Activated T-cell treated with anti-CD3 and anti-CD28 coated beads for 1 hour (primary cell): ENCODE measurements at places on chromosomes 13 and 19.

DNA sequence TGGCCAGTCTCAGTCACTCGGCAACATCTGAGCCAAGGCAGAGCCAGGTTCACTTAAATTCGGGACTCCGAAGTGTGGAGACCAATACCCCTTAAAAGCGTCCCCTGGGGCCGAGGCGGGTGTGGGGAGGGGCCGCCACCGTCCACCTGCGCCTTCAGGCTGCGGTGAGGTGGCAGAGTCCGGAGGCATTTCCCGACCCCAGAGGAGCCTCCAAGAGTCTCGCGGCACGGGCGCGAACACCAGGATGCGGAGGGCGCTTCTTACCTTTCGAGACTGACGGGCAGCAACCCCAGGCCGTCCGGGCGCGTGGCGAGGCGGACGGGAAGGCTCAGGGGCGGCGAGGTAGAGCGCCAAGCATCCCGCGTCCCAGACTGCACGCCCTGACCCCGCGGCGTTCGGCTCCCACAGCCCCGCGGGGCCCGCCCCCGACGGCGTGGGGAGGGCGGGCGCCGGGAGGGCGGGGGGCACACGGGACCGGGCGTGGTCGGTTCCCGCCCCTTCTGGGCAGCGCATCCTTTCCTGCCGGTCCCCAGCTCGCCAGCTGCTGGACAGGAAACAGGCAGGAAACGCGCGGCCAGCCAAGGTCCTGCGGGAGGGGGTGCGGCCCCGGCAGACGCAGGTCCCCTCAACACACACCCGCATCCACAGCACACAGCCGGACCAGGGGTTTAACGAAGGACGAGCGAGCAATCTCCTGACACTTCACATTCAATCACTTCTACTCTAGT, at the start of gene THSD1:
THSD1 (minus strand) TSS at position 406 of the 728 bp plus-strand sequence. CDS start 3,572 bp downstream, outside the sequence.
- DNase-seq: no peak

- DNase-seq: no peak
These were observed 22.7 kb downstream of the HPN start for GRCh38 chr19:35063940-35064818.

DNA sequence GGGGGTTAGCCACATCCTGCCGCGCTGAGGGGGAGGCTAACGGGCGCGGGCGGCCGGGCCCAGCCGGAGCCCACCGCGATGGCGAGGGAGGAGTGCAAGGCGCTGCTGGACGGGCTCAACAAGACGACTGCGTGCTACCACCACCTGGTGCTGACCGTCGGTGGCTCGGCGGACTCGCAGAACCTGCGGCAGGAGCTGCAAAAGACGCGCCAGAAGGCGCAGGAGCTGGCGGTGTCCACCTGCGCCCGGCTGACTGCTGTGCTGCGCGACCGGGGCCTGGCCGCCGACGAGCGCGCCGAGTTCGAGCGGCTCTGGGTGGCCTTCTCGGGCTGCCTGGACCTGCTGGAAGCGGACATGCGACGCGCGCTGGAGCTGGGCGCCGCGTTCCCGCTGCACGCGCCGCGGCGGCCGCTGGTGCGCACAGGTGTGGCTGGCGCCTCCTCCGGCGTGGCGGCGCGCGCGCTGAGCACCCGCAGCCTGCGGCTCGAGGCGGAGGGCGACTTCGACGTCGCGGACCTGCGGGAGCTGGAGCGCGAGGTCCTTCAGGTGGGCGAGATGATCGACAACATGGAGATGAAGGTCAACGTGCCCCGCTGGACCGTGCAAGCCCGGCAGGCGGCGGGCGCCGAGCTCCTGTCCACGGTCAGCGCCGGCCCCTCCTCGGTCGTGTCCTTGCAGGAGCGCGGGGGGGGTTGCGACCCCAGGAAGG, 692 bp downstream of the RGS9BP start:
- DNase-seq: no peak

DNA sequence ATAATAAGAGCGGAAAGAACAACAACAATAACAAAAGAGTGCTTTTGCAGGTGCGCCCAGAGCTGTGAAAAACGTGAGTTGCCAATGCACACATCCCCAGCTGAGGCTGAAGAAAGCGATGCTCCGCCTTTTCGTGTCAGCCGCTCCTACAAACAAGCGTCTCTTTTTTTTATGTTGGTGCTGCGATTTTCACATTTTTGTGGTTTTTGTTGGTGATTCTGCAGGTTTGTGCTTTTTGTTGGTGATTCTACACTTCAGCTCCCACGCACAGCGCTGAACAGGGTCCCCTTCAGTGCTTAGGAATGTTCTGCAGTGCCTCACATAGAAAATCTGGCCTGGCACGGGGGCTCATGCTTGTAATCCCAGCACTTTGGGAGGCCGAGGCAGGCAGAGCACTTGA, 7.3 kb upstream of the SBK3 start:
- DNase-seq: no peak

DNA sequence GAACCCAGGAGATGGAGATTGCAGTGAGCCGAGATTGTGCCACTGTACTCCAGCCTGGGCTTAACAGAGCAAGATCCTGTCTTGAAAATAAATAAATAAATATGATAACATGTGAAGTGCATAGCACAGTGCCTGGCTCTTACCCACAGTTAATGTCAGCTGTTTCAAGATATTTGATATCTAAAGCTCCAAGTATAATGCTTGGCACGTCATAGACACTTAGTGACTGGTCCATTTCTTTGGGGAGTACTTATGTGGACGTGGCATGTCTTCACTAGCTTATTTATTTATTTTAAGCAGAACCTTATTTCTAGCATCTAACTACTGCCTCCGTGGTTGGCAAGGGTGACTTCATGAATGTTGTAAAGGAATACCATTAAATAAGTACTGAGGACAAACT, 18.8 kb downstream of the GARRE1 start:
- DNase-seq: no peak

DNA sequence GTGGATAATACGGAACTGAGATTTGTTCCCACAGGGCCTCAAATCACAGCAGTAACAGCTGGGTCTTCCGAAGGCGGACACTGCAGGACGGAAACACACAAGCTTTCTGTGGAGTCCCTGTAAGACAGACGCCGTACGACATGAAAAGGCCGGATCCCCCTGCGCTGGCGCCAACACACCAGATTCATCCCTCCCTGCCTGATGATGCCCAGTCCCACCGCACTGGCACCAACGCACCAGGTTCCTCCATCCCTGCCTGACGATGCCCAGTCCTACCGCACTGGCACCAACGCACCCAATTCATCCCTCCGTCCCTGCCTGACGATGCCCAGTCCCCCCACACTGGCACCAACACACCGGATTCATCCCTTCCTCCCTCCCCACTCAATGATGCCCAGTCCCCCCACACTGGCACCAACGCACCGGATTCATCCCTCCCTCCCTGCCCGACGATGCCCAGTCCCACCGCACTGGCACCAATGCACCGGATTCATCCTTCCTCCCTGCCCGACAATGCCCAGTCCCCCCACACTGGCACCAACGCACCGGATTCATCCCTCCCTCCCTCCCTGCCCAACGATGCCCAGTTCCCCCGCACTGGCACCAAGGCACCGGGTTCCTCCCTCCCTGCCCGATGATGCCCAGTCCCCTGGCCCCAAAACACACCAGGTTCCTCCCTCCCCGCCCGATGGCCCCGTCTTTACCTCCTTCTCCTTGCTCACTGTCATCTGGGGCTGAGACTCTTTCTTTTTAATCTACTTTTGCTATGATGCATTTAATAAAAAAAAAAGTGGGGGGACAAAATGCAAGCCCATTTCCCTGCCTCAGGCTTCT, 55.1 kb downstream of the RASA3 start:
- DNase-seq: no peak
